Activated CD4-positive, alpha-beta T cell treated with anti-CD3 and anti-CD28 coated beads for 4 hours (primary cell): ENCODE measurements at places on chromosomes 2 and 18.

GRCh38 chr2:36246320-36246990 is 109.1 kb upstream of the CRIM1 start:
- no peak for DNase-seq

- no peak for DNase-seq
Observed at GRCh38 chr2:11710210-11710609, 36.2 kb upstream of the LPIN1 start.

GRCh38 chr2:152875701-152876695 is 157.6 kb downstream of the ARL6IP6 start:
- DNase-seq, result no peak

- DNase-seq, result no peak
Observed at GRCh38 chr2:36403675-36404230, 48.2 kb downstream of the CRIM1 start.
